ENCODE measurements at places on chromosomes 12 and 14.

DNA sequence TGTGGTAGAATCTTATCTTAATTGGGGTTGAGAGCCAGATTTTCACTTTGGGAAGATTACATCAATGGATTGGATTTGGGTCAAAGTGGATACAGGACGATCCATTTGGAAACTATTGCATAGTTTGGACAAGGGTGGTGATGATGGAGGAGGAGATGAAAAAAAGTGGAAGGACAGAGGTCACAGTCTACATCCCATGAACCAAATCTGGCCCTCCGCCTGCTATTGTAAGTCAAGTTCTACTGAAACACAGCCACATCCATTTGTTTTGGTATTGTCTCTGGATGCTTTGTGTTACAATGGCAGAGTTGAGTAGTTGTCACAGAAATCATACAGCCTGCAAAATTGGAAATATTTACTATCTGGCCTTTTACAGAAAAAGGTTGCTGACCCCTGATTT is 296.8 kb upstream of the NOS1 start:
- H3K27me3 ChIP-seq, result no peaks in the 10 kb centered on the region
- H3K4me1 ChIP-seq, result no peaks in the 10 kb centered on the region
- no peak overlapping the region for H3K4me3 ChIP-seq
- no peak overlapping the region for H3K27ac ChIP-seq
- H3K36me3 ChIP-seq, result no peaks in the 10 kb centered on the region

- H3K27me3 ChIP-seq, result no peaks in the 10 kb centered on the region
- peak overlapping the region; percentile 6 for H3K4me3 ChIP-seq
- peaks cover 5% of the 10 kb centered on the region for H3K4me1 ChIP-seq
- no peak for DNase-seq
- H3K36me3 ChIP-seq, result no peaks in the 10 kb centered on the region
Observed at GRCh38 chr12:110109037-110109836, 14.9 kb upstream of the IFT81 start.

- peak; percentile 85 for DNase-seq
- peaks cover 12% of the 10 kb centered on the region for H3K4me1 ChIP-seq
- H3K27me3 ChIP-seq, result no peaks in the 10 kb centered on the region
- H3K36me3 ChIP-seq, result no peaks in the 10 kb centered on the region
- H3K27ac ChIP-seq, result no peak within 1 kb of the TSS
Observed at GRCh38 chr12:125065021-125065918, at the start of gene AACS. Gene AACS (plus strand): TSS chr12:125065435. CDS start chr12:125065585, 150 bp downstream.

DNA sequence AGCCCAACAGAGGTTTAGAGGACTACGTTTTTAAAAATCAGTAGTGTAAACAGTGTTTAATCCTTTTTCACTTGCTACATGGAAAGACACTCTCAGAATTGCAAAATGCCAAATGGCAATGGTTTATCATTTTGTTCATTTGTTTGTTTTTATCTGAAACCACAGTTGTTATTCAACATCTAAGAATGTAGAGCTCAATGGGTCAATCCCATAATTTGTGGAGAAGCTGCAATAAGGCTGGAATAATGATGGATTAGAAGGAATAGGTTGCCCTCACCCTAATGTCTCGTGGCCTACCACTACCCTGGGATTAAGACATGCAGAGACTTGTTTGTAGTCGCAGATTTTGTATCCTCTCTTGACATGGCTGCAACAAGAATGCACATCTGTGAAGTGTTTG is 115.7 kb downstream of the LLPH start:
- H3K27ac ChIP-seq, result no peak overlapping the region
- no peak overlapping the region for H3K4me3 ChIP-seq
- H3K36me3 ChIP-seq, result no peaks in the 10 kb centered on the region
- H3K27me3 ChIP-seq, result no peaks in the 10 kb centered on the region
- peaks cover 14% of the 10 kb centered on the region for H3K4me1 ChIP-seq
- DNase-seq, result no peak

- no peak overlapping the region for H3K27ac ChIP-seq
- DNase-seq, result peak; percentile 29
- no peaks in the 10 kb centered on the region for H3K36me3 ChIP-seq
- H3K4me3 ChIP-seq, result no peak overlapping the region
- H3K4me1 ChIP-seq, result peaks cover 22% of the 10 kb centered on the region
- H3K27me3 ChIP-seq, result peaks cover 97% of the 10 kb centered on the region
Observed at GRCh38 chr14:60646226-60646818, 3.0 kb downstream of the SIX1 start.

GRCh38 chr12:12872934-12873275 is 18.5 kb upstream of the GPRC5A start:
- no peak for DNase-seq
- no peaks in the 10 kb centered on the region for H3K27me3 ChIP-seq
- no peak overlapping the region for H3K27ac ChIP-seq
- no peak overlapping the region for H3K4me3 ChIP-seq
- no peaks in the 10 kb centered on the region for H3K36me3 ChIP-seq

GRCh38 chr12:4217091-4217490 is 56.5 kb upstream of the CCND2 start:
- H3K4me3 ChIP-seq, result no peak overlapping the region
- H3K27me3 ChIP-seq, result no peaks in the 10 kb centered on the region
- no peak for DNase-seq
- no peaks in the 10 kb centered on the region for H3K36me3 ChIP-seq

GRCh38 chr14:73258076-73258475 is 20.8 kb downstream of the PAPLN start:
- peaks cover 10% of the 10 kb centered on the region for H3K4me1 ChIP-seq
- DNase-seq, result no peak
- peaks cover 22% of the 10 kb centered on the region for H3K36me3 ChIP-seq
- H3K4me3 ChIP-seq, result no peak overlapping the region
- H3K27ac ChIP-seq, result no peak overlapping the region

GRCh38 chr12:61694214-61694613 is 566.0 kb upstream of the USP15 start:
- no peaks in the 10 kb centered on the region for H3K36me3 ChIP-seq
- no peaks in the 10 kb centered on the region for H3K27me3 ChIP-seq

- H3K36me3 ChIP-seq, result peaks cover 15% of the 10 kb centered on the region
- no peak overlapping the region for H3K27ac ChIP-seq
- no peaks in the 10 kb centered on the region for H3K27me3 ChIP-seq
- no peaks in the 10 kb centered on the region for H3K4me1 ChIP-seq
- no peak overlapping the region for H3K4me3 ChIP-seq
Observed at GRCh38 chr12:7117670-7118069, 8.7 kb upstream of the C1RL start.

- no peak overlapping the region for H3K27ac ChIP-seq
- no peaks in the 10 kb centered on the region for H3K4me1 ChIP-seq
- no peak for DNase-seq
- no peak overlapping the region for H3K4me3 ChIP-seq
Observed at GRCh38 chr12:115354007-115354890, 670.3 kb upstream of the TBX3 start.

DNA sequence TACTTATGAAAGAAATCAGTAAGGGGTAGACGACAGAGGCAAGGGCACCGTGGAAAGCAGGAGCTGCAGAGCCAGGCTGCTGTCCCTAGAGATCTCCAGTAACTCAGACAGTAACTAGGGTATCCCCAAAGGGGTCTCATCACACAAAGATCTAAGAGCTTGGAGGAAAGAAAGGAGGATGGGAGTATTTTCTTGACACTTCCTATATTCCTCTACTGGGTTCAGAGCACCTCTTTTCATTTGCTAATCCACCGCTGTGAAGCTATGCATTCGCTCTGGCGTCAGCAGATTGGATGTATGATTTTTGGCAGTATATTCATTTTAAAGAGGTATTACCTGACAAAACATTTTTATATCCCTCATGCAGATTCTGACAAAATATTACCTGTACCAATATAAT is 12.6 kb downstream of the USP44 start:
- no peak for DNase-seq
- no peaks in the 10 kb centered on the region for H3K36me3 ChIP-seq
- H3K27ac ChIP-seq, result no peak overlapping the region
- peaks cover 8% of the 10 kb centered on the region for H3K27me3 ChIP-seq
- H3K4me3 ChIP-seq, result no peak overlapping the region
- H3K4me1 ChIP-seq, result no peaks in the 10 kb centered on the region

DNA sequence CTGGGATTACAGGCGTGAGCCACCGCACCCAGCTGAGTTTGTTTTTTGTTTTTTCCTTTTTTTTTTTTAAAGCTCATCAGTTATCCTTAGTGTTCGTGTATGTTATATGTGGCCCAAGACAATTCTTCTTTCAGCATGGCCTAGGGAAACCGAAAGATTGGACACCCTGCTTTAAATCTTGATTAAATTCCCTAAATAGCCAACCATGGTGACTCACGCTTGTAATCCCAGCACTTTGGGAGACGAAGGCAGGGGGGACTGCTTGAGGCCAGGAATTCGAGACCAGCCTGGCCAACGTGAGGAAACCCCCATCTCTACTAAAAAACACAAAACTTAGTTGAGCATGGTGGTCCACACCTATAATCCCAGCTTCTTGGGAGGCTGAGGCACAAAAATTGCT is 131.1 kb downstream of the MED13L start:
- H3K4me3 ChIP-seq, result no peak overlapping the region
- peaks cover 7% of the 10 kb centered on the region for H3K4me1 ChIP-seq
- DNase-seq, result no peak
- no peaks in the 10 kb centered on the region for H3K27me3 ChIP-seq
- no peak overlapping the region for H3K27ac ChIP-seq

- H3K27me3 ChIP-seq, result no peaks in the 10 kb centered on the region
- H3K27ac ChIP-seq, result no peak overlapping the region
- no peaks in the 10 kb centered on the region for H3K4me1 ChIP-seq
- H3K4me3 ChIP-seq, result no peak overlapping the region
- DNase-seq, result no peak
Observed at GRCh38 chr14:57487771-57488170, 5.9 kb downstream of the CCDC198 start.

DNA sequence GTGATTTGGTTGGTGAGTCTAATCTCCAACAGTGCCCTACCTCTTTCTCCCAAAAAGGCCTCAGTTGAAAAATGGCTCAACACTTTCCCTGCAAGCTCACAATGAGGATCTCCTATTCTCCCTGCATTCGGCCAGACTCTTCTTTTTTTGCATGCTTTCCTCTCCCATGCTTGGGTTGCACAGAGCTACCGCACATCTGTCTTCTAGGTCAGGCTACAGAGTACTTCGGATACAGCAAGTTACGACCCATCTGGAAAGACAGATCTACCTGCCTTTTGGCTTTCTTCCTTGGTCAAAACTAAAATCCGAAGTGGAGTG is 305 bp upstream of the SLC16A7 start:
- no peak for DNase-seq
- H3K4me1 ChIP-seq, result peaks cover 4% of the 10 kb centered on the region
- peaks cover 18% of the 10 kb centered on the region for H3K27me3 ChIP-seq
- peak overlapping the region; percentile 81 for H3K4me3 ChIP-seq

GRCh38 chr14:52835122-52835903 is 43.9 kb upstream of the GNPNAT1 start:
- peak overlapping the region; percentile 52 for H3K27ac ChIP-seq
- H3K27me3 ChIP-seq, result no peaks in the 10 kb centered on the region
- H3K36me3 ChIP-seq, result no peaks in the 10 kb centered on the region

DNA sequence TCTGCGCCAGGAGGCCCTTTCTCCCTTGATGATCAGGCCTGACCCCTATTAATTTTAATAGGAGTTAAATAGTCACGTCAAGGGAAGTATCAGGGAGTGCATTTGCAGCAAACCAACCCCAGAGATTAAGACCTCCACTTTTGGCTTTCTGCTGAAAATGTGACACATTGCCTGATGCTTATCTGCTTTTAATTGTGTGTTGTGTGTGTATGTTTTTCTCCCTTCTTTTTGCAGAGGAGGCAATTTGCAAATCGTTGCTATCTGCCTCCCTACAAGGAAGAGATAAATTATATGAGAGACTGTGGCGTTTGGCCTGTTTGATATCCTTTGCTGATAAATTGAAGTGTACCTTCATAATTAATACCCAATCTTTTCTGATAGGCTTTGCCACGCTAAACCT is 822.9 kb downstream of the VRK1 start:
- no peaks in the 10 kb centered on the region for H3K36me3 ChIP-seq
- no peak overlapping the region for H3K27ac ChIP-seq
- no peak overlapping the region for H3K4me3 ChIP-seq
- DNase-seq, result no peak

- DNase-seq, result peak; percentile 33
- peak overlapping the region; percentile 84 for H3K4me3 ChIP-seq
- peaks cover 3% of the 10 kb centered on the region for H3K4me1 ChIP-seq
- H3K27me3 ChIP-seq, result no peaks in the 10 kb centered on the region
Observed at GRCh38 chr12:40105265-40105514, 691 bp downstream of the SLC2A13 start.

- DNase-seq, result peak; percentile 90
- peaks cover 5% of the 10 kb centered on the region for H3K4me1 ChIP-seq
- peak within 1 kb of the TSS; percentile 84 for H3K27ac ChIP-seq
- H3K27me3 ChIP-seq, result no peaks in the 10 kb centered on the region
Observed at GRCh38 chr14:55026793-55027561, at the start of the genes SOCS4 and WDHD1. Gene SOCS4 (plus strand): TSS chr14:55027236. CDS start chr14:55043042, 15,806 bp downstream. Gene WDHD1 (minus strand): TSS chr14:55027099. CDS start chr14:55026787, 312 bp downstream.

- peaks cover 15% of the 10 kb centered on the region for H3K27me3 ChIP-seq
- no peak for DNase-seq
- no peak overlapping the region for H3K27ac ChIP-seq
- H3K36me3 ChIP-seq, result no peaks in the 10 kb centered on the region
- H3K4me1 ChIP-seq, result peaks cover 8% of the 10 kb centered on the region
- no peak overlapping the region for H3K4me3 ChIP-seq
Observed at GRCh38 chr12:52616680-52617402, 1.5 kb downstream of the KRT73 start.

DNA sequence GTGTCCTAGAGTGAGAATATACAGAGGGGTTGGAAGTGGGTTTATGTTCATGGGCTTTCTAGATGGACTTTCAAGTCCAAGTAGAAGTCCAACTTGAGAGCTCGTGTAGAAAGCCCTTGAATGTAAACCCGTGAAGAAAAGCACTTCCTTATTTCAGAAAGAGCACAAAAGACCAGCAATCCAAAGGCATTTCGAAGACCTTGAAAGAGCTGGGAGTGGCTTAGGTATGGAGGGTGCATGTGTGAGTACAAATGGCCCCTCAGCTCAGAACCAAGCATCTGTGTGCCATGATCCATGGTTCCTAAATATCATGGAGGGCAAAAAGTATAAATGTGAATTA is 160.7 kb downstream of the ETV6 start:
- H3K4me3 ChIP-seq, result no peak overlapping the region
- no peaks in the 10 kb centered on the region for H3K27me3 ChIP-seq
- DNase-seq, result no peak
- peaks cover 25% of the 10 kb centered on the region for H3K4me1 ChIP-seq
- H3K36me3 ChIP-seq, result no peaks in the 10 kb centered on the region

DNA sequence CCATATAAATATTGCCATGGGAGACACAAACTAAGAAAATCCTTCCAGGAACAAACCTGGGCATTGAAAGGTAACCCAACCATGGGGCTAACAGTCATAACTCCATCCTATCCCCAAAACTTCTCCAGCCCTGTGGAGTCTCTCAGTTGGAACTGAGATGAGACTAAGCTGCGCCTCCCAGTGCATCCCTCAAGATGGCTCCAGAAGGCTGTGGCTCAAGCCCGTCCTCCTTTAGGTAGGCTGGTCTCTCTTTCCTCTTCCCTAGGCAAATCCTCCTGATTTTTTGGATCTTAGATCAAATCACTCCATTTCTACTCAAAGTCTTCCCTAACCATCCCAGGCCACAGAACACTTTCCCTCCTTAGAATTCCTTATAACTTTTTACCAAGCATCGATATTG is 364.3 kb upstream of the CCDC196 start:
- no peak overlapping the region for H3K4me3 ChIP-seq
- H3K36me3 ChIP-seq, result no peaks in the 10 kb centered on the region
- no peak overlapping the region for H3K27ac ChIP-seq
- no peak for DNase-seq
